ENCODE measurements at places on chromosomes 2 and 18.

- DNase-seq, result no peak
Measured at GRCh38 chr18:25102662-25103061, 249.3 kb downstream of the ZNF521 start.

DNA sequence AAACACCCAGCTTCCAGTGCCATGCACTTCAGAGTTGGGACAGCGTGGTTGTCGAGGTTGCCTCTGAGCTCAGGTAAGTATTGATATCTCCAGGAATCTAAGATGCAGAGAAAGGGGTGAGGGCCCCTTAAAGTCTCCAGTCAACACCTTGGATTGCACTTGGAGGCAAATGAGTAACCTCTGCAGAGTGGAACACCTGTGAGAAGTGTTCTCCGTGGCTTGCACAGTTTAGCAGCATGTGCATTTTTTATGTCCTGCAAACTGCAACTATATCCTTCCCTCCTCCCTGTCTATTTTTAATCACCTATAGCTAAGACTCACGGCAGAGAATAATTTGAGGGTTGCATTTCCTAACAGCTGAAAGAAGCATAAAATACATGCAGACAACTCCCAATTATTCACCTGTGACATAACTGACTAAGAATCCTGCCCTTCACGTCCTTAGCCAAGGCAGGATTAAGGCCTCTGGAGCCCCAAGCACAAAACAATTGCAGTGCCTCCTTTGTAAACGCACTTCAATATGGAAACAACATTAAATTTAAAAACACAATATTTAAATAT, 1.6 kb upstream of the ZNF385B start:
- DNase-seq, result no peak

- DNase-seq, result peak; percentile 59
Measured at GRCh38 chr2:76599732-76600368, 889.1 kb upstream of the GCFC2 start.

GRCh38 chr2:160384791-160385190, 108.8 kb downstream of the RBMS1 start:
- no peak for DNase-seq

DNA sequence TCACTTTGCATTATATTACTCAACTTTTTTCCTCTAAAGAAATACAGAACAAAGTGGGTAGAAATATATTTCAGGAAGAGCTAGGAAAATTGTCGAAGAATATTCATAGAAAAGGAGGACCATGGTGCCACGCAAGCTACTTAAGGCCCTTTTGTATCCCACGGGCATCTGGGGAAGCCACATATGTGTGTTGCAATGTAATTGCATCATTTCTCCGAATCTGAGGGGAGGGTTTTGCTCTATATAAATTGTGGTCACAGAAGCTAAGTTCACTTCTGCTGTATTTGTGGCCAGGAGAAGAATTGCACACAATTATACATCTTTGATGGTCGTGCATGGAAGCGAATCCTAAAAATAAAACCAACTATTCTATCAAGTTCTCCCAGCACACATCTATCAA, 360.3 kb downstream of the IRS1 start:
- DNase-seq, result no peak

- DNase-seq, result no peak
Measured at GRCh38 chr2:12173943-12174340, 427.5 kb downstream of the LPIN1 start.

DNA sequence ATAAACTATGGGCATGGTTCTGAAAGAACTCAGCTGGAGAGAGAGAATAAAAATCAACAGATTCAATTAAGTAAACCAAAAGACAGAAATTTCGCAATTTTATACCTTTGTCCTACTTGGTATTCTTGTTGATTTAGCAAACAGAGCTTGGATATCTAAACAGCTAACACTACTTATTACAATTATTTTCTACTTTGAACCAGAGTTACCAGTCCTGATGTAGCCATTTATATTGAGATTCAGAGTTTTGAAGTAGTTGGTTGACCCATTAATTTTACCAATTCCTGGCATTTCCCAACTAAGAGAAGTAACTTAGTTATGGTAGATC, 48.9 kb downstream of the ASXL2 start:
- no peak for DNase-seq

DNA sequence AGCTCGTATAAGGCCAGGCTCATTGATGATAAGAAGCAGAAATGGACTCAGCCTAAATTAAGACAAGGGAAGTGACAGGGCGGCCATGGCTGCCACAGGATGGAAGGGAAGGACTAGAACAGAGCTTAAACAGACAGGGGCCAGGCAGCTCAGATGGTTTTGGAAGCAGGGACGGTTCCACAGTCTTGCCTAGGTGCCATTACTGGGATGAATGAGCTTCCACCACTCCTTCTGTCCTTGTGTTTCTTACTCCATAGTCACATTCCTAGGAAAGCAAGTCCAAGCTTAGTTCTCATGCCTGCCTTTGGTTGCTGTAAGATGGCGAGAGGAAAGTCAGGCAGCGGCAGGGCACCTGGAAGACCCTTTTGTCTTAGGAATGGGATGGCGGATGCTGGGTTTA, 11.9 kb downstream of the GNLY start:
- DNase-seq, result no peak

DNA sequence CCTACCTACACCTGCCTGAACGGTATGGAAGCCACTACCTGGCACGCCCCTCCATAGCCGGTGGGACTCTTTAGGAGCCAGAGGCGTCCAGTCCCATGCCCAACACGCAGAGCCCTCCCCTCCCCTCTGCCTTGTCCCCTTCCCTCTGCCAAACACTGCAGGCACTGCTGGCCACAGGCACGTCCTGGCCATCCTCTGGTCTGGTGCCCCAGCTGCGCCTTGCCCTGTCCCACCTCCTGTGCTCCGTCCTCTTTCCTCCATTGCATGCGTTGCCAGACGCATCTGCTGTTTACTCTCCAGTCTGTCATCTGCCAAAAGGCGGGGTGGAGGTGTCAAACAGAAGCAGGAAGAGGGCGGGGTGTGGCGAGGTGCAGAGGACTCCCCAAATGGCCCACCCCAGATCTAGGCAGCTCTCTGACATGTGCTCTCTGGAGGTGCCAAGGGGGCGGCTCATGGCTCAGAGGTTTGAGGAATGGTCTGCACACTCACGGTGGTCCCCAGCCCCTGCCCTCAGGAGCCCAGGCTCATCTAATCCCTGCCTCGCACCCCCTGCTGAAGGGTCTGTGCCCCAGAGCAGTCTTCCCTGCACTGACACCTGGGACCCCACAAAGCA, 45.1 kb downstream of the HS6ST1 start:
- peak; percentile 21 for DNase-seq

- DNase-seq, result no peak
Measured at GRCh38 chr2:96698221-96698861, 41.5 kb downstream of the LMAN2L start.

DNA sequence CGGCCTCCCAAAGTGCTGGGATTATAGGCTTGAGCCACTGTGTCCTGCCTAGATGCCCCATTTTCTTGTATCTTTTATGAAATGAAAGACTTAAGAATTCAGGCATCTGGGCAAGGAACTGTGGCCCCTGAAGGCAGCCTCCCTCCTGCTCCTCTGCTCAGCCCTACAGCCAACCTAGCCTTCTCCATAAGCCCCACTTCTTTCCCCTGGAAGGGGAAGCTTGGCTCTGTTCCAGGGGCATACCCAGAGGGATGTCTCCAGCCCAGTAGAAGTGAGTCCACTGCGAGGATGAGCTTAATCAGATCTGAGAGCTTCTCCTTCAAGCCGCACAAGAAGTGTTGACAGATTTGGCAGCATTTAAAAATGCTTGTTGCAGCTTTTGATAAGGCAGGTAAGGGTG, 39.7 kb downstream of the RHOB start:
- DNase-seq, result peak; percentile 8

DNA sequence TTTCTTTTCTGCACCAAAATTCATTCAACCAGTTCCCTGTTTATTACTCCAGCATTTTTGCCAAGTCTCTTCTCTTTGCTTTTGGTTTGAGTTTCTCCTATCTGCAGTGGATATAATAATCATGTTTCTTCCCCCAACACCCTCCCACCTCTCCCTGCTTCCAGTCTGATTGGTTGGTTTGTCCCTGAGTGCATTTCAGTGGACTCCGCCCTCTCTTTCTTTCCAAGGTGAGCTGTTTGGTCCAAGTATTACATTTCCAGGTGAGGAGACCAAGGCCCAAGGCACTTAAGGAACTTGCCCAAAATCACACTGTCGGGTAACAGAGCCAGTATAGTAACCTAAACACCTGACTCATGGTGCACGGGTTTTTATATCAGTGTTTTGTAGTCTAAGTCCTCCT, 17.7 kb downstream of the MRO start:
- no peak for DNase-seq

DNA sequence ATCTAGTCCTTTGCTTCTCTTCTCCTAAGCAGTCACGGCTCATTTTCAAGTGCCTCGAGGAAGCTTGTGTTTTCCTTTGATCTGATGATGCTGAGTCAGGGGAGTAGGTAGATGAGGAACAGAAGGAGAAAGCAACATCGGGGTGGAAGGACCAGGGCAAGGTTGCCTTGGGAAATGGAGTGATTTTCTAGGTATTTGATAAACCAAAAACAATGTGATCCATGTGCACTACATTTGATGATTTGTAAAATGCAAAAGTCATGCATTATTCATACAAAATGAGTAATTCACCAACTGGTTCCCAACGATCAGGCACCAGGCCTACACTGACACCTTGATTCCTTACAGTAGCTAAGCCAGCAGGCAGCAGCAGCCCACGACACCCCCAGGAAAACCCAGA, 205.3 kb downstream of the ANAPC1 start:
- no peak for DNase-seq

GRCh38 chr2:2503864-2504418, 172.9 kb upstream of the MYT1L start:
- no peak for DNase-seq

GRCh38 chr2:73072416-73072815, 904 bp upstream of the SFXN5 start:
- no peak for DNase-seq

GRCh38 chr2:168432565-168433186, 23.4 kb upstream of the CERS6 start:
- no peak for DNase-seq

- DNase-seq, result no peak
Measured at GRCh38 chr2:229980431-229981184, 58.3 kb downstream of the FBXO36 start.

GRCh38 chr2:56185101-56185581, 1.4 kb downstream of the CCDC85A start:
- DNase-seq, result peak; percentile 39

- no peak for DNase-seq
Measured at GRCh38 chr2:9094117-9094516, 90.6 kb upstream of the MBOAT2 start.

DNA sequence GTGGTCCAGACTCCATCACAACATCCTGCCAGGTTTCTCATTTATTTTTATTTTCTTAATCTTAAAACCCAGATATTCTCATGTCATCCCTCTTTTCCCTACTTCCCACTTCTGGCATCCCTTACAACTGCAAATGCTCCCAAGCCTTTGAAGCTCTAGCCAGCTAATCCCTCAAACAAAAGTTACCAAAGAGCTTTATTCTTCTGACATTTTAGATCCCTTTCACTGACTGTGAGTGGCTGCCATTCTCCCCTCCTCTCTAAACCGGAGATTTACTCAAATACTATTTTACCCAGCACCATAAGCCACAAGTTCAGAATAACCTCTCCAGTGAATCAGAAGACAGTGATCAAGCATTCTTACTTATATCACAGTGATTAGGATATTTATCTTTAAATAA, 569.0 kb upstream of the SYT4 start:
- no peak for DNase-seq

GRCh38 chr2:72722492-72723070, 103.3 kb downstream of the EXOC6B start:
- no peak for DNase-seq

DNA sequence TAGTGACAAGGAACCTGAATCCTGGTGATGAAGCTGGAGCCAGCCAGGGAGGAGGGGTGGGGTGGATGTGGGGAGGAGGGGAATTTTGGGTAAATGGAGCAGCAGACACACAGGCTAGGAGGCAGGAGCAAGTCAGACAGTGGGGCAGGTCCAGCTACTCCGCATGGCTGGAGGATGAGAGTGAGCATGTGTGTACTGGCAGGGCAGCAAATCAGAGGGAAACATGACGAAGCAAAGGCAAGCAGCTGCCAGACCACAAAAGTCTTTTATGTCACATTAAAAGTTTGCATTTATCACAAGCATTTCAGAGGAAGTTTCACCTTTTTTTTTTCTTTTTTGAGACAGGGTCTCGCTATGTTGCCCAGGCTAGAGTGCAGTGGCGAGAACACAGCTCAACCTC, 11.9 kb upstream of the KIDINS220 start:
- no peak for DNase-seq

DNA sequence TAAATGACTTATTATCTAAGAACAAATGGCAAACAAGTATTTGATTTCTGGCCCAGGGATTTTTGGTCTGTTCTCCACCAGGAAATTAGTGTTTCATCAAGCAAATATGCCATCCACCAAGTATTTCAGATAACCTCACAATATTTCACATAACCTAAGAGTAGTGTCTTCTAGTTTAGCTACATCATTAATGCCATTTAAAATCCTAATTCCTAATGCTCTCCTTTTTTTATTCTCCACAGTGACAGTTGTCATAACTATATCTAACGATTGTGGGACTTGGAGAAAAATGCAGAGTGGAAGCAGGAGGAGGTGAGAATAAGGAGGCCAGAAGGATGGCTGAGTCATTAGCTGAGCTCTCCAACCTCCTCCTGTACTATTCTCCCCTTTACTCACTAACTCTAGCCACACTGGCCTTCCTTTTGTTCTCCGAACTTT, 58.5 kb upstream of the CTLA4 start:
- no peak for DNase-seq

GRCh38 chr2:287911-288757, at the start of gene ALKAL2:
ALKAL2 (minus strand) TSS chr2:288091; CDS start chr2:287835, 256 bp downstream.
- DNase-seq, result peak; percentile 91

DNA sequence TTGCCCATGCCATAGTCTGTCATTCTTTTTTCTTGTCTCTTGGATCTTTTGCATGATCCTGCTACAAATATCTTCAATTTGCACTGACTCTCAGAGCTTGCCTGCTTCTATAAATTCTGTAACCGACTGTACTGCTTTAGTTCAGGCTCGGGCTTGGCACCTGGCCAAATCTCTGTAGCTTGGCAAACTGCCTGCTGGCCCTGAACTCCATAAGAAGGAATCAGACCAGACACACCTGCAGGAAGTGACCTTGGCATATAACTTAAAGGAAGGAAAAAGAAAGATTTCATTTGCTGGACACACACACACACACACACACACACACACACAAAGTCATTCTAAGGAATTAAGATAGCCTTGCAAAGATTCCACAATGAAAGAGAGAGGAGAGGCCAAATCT, 291.2 kb upstream of the DDX18 start:
- DNase-seq, result peak; percentile 69

DNA sequence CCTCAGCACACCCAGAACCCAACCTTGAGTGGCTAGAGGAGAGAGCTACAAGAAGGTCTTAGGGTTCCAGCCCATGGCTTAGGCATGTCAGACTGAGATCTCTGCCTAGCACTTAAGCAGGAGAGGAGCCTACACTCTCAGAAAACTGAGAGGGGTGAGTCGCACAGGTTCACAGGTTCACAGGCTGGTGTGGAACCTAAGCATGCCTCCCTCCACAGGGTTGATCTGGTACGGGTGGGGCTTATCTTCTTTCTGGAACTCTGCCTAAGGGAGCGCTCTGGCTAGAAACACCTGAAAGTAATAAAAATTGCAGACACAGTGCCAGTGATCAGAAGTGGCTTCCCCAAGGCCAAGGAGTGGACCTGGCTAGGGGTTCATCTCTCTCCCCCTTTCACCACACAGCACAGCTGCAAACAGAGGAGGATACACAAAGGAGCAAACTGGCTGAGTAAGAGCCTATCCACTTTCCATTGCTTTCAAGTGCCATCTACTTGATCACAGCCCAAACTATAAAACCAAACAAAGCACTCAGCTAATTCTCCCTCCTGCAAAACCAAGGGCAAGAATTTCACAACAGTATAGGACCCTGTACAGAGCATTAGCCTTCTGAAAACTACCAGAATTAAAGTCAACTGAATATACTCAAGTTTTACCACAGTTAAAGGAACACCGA, 481.9 kb upstream of the SETBP1 start:
- DNase-seq, result no peak

Measured in upper lobe of left lung (tissue), 6 donors.